ENCODE measurements at places on chromosomes 5 and 9.
A peak's percentile ranks its signal among the peaks of the same experiment; 100 is the strongest.

DNA sequence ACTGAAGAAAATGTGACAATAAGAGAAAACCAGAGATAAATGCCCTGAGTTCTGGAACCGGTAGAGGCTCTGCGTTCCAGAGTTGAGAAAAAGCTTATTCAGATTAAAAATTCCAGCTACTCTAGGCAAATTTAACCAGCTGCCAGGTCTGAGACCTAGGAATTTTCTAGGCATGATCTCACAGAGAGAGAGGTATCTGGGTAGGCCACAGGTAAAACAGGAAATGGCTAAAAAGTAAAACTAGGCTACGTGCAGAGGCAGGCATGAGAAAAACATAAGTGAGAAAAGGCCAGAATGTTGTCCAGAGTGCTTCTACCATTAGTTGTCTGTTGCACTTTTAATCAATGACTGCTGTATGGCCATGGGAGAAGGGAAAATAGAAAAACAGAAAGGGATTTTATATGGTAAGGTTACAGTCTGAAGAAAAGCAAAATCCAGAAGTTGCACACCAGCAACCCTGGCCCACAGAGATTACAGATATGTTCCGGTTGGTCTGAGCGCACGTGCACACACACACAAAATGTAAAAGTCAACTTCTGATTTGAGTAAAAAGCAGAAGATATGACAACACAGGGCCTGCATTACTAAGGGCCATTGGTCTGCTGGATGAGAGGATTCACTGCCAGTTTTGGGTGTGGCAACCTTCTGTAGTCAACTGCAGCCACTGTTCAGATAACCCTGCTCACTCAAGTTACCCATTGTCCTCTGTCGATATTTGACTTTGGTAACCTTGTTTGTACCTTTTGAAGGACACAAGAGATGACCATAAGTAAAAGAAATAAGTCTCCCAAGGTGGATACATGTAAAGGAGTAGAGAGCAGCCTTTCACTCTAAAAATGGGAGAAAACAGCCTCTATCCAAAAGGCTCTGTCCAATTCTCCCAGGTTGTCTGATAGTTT, 266.0 kb downstream of the DTWD2 start:
- DNase-seq, result no peak

- DNase-seq, result no peak
These were observed 280.6 kb downstream of the NR2F1-AS1 start for GRCh38 chr5:93300309-93300923.

DNA sequence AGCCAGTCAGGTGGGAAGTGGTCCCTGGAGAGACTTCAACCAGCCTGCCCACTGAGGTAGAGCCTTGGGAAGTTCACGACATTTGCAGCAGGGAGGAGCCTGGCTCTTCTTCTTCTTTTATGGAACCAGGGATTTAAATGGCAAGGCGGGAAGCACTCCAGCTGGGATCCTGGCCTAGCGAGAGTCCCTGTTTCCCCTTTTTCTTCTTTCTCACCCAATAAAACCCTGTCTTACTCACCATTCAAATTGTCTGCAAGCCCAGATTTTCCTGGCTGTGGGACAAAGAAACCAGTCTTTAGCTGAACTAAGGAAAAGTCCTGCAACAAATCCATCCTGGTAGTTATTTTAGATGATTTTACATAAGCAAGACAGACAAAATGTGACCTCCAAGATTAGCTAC, 503.7 kb downstream of the CDH10 start:
- DNase-seq, result no peak

GRCh38 chr5:127228540-127229184, 61.9 kb upstream of the MEGF10 start:
- DNase-seq, result no peak

- DNase-seq, result no peak
These were observed 21.1 kb upstream of the ZNF622 start for GRCh38 chr5:16486711-16487111.

DNA sequence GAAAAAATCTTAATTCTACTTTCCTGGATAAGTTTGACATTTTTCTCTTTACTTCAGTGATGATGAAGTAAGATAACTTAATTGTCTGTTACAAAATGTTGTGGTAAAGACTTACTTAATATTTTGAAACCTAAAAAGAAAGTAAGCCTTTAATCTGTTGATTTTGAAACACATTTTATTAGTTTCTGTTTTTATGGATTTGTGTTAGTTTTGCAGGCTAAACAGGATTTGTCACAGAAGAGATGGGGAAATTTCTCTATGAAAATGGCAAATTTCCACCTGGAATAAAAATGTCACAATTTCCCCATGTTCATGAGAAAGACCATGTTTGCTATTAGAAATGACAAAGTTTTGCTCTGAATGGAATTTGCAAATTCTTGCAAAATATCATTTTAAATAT, 237.1 kb downstream of the RFX3 start:
- no peak for DNase-seq

GRCh38 chr5:137433539-137433938, 65.6 kb downstream of the SPOCK1 start:
- no peak for DNase-seq

DNA sequence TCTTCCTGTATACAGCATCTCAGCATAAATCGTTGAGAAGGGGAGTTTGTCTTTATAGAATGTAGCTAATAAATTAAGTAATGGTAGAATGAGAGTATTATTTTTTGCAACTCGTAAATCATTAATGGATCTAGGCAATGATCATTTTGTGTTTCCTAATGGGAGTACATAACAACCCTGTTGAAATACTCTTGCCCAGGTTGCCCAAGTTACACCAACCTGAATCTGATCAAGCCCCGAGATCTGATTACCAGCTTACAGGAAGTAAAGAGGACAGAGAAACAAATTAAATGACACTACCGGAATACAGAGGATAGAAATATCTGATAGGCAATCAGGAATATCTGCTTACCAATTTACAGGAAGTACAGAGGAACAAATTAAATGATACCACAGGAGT, 107.3 kb downstream of the AOPEP start:
- DNase-seq, result no peak

GRCh38 chr5:152813526-152813925, 408.4 kb upstream of the NMUR2 start:
- no peak for DNase-seq

DNA sequence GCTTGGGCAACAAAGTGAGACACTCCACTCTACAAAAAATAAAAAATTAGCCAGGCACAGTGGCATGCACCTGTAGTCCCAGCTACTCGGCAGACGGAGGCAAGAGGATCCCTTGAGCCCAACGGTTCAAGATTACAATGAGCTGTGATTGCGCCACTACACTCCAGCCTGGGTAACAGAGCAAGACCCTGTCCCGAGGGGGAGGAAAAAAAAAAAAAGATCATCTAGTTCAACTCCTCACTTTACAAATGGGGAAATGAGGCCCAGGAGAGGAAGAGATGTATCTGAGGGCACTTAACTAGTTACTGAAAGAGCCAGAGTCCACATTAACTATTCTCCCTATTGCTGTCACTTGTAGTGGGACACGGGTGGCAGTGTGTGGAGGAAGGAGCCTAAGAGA, 13.8 kb downstream of the PDCL start:
- DNase-seq, result peak; percentile 45

DNA sequence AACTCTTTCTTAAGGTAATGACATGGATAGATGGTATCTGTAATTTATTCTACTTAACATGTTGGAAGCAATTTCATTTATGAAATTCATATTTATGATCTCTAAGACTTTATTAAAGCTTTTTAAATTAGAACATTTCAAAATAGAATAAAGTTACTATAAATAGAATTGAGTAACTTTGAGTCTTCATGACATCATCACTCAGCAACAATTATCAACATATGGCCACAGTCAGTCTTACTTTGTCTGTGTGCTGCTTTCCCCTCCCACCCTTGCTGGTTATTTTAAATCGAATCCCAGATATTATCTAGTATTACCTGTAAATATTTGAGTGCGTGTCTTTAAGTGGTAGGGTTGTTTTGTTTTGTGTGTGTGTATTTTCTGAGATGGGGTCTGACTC, 65.2 kb downstream of the IPO11 start:
- no peak for DNase-seq

DNA sequence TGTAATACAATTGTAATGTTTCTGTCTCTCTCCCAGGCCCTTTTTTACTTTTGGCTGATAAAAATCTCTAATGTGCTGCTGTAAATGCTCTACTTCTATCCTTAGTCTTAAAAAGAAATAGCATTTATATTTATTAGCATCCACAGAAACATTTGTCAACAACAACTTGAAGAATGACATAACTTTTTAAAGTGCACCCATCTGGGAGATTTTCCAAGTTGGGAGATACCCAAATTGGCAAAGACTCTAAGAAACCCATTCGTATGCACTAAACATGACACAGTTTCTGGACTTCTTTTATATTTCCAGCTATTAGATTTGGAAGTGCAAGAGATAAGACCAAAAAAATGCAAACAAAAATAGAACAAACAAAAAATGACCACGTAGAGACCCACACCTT, 2287.4 kb upstream of the WWC1 start:
- no peak for DNase-seq

- DNase-seq, result peak; percentile 95
These were observed 116.8 kb downstream of the RGS3 start for GRCh38 chr9:113580041-113580953.

GRCh38 chr9:130665431-130666392, 1.3 kb downstream of the PRDM12 start:
- no peak for DNase-seq

DNA sequence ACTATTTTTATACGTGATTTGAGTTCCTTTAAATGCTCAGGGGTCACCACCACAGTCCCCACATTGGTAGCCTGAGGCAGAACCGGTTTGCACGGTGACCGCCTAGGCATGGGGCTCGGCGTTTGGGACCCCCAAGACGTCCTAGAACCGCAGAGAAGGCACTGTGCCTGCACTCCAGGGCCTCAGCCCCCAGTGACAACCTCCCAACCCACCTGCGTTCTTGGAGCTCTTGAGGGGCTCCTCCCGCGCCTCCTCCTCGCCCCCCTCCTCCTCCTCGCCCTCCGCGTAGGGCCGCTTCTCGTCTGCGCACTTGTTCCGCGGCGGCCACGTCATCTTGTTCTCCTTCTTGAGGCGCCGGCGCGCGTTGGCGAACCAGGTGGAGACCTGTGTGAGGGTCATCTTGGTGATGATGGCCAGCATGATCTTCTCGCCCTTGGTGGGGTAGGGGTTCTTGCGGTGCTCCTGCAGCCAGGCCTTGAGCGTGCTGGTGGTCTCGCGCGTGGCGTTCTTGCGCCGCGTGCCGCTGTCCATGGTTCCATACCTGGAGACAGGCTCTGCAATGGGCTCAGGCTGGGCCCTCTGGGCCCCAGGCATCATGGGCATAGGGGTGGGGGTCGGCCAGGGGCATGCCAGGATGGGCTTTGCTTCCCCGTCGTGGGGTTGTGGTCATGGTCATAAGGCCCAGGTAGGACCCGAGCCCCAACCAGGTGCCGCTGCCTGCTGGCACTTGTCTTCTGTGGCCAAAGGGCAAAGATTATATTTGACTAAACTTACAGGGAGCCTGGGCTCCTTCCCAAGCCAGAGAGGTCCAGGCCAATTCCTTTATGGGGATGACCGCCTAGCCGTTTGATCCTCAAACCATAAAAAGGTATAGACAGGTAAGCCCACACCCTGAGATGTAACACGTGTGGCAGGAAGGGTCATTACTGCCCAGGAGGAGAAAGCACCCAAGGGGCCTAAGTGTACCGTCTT, 3.1 kb downstream of the IRX4 start:
- no peak for DNase-seq

DNA sequence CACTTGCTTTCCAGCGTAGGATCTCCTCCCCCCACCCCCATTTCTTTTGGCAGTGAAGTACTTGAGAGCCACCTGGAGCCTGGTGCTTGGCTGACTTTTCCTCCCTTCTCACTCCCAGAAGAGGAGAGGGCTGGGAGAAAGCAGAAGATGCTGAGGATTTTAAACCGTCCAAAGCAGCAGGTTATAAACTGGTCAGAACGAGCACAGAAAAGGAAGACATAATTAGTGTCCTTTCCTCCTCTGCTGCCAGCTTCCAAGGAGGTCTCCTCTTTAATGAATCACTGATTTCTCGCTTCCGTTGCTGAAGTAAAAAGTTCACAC, 563 bp upstream of the FGF10 start:
- DNase-seq, result no peak

All from suppressor macrophage (primary cell).